ENCODE measurements at places on chromosomes 6 and 20.

GRCh38 chr6:155248008-155249001 is 15.5 kb upstream of the CLDN20 start:
- peak; percentile 33 for DNase-seq

- DNase-seq = no peak
Measured at GRCh38 chr6:36576578-36576977, 17.6 kb upstream of the SRSF3 start.

GRCh38 chr6:131949909-131950766 is 1.0 kb downstream of the CCN2 start:
- peak; percentile 84 for DNase-seq

- DNase-seq = no peak
Measured at GRCh38 chr6:78910010-78910409, 42.7 kb downstream of the IRAK1BP1 start.

GRCh38 chr6:169981568-169981967 is 230.1 kb downstream of the ERMARD start:
- DNase-seq = no peak

DNA sequence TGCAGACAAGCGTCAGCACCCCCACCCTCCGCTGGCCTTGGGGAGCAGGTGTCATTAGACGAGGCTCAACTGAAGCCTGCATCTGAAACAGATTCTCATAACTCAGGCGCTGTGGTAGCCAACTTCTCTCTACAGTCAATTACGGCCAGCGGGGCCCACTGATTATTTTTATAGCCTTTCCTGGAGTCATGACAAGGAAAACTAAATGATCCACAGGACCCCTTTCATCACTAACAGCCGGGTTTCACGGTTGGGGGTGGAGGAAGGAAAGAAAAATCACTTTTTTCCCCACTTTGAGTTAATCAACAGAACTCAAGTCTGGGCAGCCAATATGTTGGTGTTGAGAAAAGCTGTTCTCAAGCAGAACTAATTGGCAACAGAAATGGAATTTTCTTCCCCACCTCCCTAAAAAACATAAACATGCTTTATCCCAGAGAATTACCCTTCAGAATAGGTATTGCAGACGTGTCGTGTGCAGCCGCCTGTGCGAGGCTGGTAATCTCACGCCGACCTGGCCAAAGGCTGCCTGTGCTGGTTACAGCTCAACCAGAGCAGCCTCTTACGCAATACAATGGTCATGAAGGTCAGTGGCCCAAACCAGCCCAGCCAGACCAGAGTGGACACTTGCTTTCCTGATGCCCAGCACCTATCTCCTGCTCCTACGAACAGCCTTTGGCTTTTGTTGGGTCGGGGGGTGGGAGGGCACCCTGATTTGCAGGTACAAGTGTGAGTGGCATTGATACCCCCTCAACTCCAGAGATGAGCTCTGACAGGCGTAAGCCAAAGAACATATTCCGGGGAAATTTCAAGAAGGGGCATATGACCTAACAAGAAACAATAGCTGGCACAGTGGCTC is 11.0 kb downstream of the RIPOR3 start:
- no peak for DNase-seq

DNA sequence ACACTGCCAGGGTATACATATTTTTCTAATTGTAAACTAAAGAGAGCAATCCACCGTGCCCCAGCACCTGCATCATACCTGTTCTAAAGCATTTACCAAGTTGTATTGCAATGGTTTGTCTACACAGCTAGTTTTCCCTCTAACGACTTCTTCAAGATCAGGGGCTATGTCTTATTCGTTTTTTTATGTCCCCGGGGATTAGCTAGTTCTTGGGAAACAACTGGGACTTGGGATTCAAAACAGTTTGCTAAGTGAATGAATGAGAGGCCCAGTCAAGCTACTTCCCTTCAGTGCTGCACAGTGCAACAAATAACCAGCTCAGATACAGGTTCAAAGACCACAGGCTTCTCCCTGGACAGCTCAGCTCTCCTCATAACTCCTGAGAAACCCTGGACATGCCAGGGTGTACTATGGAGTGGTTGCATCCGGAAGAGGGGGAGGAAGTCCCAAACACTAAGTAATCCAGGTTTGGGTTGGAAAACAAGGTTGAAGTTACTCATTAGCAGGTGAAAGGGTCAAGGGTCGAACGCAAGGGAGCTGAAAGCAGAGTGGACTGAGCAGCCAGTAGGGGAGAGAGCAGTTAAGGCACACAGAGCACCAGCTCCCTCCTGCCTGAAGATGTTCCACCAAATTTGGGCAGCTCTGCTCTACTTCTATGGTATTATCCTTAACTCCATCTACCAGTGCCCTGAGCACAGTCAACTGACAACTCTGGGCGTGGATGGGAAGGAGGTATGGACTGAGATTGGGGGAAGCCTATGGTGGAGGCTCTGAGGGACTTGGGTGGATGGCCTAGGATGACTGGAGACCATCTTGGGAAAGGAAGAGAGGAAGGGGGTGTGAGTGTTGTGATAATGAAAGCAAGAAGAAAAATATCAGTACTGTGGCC is at the start of gene APOM:
APOM (plus strand) TSS at position 546 of the 889 bp plus-strand sequence; CDS start at position 619, 73 bp downstream.
- no peak for DNase-seq

GRCh38 chr6:5553767-5554166 is 292.5 kb downstream of the FARS2 start:
- DNase-seq = no peak

DNA sequence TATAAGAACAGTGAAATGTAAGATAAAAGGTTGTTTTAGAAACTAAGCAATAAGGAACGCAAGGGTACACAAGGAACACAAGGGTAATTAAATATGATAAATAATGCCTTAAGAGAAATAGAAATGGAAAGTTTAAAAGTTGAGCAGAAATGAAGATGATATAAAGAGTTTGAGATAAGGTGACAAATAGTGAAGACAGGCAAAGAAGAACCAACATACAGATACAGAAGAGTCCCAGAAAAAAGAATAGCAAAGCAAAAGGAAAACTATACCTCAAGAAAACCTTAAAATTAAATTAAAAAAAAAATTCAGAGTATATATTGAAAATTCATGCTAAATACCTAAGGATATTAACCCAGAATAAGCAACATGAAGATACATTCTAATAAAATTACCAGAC is 16.4 kb downstream of the HDDC2 start:
- DNase-seq = no peak

GRCh38 chr6:127967708-127968107 is 66.8 kb upstream of the THEMIS start:
- DNase-seq = no peak

Measured in renal pelvis (tissue), 12 donors.